CD4-positive, alpha-beta T cell (primary cell): ENCODE measurements at places on chromosomes 12 and 14. TPM values are rescaled to one million over a fixed set of nuclear protein-coding genes. Genes with fewer than 3 reads are reported as not detected.

Gene ERBB3
- total RNA-seq: 0.47 TPM

Gene AQP2
- not detected for total RNA-seq

Gene CIROP
- not detected for total RNA-seq

Gene NAA30
- 27.7 TPM for total RNA-seq

Gene ADAM21
- not detected for total RNA-seq

Gene KRT77
- 0.11 TPM for total RNA-seq

Gene NEMP1
- total RNA-seq: 9.9 TPM

Gene STK38L
- 18.3 TPM for total RNA-seq

Gene SPTB
- 0.03 TPM for total RNA-seq

Gene CCDC197
- not detected for total RNA-seq

Gene TMPRSS12
- total RNA-seq: not detected

Gene NTF3
- not detected for total RNA-seq

DNA sequence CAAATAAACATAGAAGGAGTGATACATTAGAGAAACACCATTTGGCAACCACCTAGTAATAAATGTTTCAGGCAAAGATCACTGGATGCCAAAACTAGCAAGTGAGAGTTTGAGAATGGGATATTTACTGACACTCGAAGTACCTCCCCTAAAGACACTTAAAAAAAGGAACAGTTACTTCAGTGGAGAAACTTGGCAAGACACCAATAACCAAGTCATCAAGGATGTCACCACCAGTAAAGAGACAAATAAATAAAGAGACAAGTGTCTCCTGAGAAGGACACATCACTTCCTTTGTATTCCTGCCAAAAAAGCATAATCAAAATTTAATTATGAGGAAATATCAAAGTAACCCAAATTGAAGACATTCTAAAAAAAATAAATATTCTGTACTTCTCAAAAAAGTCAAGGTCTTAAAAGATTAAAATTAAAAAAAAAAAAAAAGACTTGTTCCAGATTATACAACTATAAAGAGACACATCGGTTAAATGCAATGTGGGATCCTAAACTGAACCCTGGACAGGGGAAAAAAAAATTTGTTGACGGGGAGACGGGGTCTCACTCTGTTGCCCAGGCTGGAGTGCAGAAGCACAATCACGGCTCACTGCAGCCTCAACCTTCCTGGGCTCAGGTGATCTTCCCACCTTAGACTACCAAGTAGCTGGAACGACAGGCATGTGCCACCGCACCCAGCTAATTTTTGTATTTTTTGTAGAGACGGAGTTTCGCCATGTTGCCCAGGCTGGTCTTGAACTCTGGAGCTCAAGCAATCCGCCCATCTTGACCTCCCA lies 26.4 kb downstream of the TM7SF3 start:
- DNase-seq: no peak

DNA sequence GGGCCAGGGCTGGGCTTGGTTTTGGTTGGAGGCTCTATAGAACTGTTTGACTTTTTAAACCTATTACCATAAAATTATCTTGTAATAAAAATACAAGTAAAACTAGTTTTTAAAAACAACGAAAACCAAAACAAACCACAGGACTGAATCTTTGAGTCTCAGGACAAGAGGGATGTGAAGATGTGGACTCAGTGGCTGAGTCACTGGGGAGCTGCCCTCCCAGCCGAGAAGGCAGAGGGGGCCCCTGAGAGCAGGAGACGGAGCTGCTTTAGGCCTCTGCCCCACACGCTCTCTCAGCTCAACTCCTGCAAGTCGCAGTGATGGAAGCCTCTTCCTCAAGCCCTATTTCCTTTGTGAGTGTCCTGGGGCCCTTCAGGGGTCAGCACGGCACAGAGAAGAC lies 59.0 kb downstream of the CDC42BPB start:
- DNase-seq: no peak

DNA sequence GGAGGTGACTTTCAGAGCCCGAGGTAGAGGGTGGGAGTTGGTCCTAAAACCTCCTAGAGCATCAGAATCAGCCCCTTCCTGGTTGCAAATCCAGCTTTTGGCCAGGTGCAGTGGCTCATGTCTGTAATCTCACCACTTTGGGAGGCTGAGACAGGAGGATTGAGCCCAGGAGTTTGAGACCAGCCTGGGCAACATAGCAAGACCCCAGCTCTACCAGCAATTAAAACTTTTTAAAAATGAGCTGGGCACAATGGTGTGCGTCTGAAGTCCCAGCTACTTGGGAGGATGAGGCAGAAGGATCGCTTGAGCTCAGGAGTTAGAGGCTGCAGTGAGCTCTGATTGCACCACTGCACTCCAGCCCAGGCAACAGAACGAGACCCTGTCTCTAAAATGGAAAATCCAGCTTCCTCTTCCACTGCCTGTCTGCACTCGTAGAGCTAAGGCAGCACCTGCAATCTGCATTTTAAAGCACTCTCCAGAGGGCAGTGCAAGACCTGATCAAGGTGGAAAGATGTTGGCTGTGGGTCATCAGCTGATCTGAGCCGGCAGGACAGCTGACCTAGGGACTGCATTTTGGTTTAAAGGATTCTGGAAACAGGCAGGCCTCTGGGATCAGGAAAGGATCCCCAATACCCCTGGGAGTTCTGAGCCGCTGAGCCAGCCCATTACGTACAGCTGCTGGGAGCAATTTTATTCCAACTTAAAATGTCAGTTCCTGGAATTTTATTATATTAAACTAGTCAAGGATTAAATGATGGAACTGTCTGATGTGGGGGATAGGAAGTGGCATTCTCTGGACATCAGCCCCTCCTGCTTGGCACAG lies 1.8 kb upstream of the TESC start:
- no peak for DNase-seq

- no peak for DNase-seq
Observed at GRCh38 chr12:109680264-109681005, 33.2 kb upstream of the FAM222A start.

GRCh38 chr12:74539765-74540526 lies 2.3 kb downstream of the ATXN7L3B start:
- DNase-seq: peak; percentile 1

DNA sequence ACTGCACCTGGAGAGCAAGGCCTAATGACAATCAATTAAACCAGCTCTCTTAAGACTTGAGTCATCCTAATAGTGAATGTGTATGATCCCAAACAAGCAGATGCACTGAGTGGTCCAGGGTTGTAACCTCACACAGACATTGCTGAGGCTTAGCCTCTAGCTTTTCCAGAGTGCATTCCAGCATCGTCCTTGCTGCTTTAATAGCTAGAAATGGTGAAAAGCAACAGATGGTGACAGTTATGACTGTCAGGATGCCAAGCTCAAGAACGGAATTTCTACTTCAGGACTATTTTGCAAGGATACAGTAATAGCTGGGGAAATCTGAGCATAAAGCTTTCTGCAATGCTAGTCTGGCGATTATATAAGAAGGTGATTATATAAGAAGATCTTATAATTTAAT lies 34.6 kb downstream of the PTPRR start:
- no peak for DNase-seq

DNA sequence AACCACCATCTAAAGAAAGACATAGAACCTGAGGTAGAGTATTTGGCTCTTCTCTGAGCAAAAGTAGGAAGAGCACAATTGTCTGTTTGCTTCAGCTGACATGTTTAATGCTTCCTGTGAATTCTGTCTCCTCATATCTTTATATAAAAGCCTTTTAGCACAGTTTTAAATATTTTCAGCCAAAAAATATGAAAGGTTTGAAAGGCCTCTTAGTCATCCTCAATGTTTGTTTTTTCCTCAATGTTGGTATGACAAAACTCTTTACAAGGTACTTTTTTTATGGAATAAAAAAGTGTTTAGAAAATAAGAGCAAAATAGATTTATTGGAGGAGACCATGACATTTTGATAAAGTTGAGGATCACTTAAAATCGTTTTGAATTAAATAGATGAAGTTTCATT lies 360.9 kb downstream of the NAV3 start:
- DNase-seq: no peak

DNA sequence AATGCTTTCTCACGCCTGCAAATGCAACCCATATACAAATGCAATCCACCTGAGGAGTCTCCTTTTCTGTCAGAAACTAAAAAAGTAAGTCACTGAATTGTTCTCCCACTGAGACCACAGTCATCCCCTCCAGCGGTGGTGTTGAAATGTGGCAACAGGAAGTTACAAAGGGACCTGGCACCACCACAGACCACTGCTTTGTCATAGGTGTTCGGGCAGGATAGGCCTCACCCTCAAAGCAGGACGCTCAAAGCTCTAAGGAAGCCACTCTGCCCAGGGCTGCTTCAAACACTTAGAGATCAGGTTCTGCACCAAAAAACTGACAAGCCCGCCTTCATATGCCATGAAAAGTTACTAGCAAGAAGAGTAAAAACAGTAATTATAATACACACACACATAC lies 11.3 kb downstream of the PHLDA1 start:
- DNase-seq: peak; percentile 75

DNA sequence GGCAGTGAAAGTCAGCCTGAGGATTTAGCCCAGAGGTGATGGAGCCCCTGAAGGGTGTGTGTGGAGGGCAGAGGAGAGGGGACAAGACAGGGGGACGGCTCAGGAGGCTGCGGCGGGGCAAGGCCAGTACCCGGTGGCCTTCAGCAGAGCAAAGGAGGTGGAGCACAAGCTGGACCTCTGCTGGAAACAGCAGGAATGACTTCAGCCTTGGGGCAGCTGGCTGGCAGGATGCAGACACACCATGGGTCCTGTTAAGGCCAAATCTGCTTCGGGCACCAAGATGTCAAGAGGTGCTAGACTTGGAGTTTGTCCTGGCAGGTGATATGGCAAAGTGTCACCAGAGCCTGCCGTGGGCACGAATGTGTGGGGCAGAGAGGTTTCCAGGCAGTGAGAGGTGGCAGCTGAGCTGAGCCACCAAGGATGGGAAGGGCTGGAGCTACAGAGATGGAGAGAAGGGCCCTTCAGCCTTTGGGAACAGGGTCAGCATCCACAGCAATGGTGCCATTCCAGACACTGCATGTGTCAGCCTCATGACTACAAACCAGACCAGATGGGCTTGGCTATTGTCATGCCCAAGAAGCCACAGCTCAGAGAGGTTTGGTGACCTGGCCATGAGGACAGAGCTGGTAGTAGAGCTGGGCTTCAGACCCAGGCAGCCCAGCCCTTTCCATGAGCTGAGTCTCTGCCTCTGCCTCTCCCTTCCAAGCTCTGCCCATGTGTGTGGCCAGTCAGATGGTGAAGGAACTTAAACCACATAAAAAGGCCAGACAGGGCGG lies 91.9 kb downstream of the LGMN start:
- no peak for DNase-seq

DNA sequence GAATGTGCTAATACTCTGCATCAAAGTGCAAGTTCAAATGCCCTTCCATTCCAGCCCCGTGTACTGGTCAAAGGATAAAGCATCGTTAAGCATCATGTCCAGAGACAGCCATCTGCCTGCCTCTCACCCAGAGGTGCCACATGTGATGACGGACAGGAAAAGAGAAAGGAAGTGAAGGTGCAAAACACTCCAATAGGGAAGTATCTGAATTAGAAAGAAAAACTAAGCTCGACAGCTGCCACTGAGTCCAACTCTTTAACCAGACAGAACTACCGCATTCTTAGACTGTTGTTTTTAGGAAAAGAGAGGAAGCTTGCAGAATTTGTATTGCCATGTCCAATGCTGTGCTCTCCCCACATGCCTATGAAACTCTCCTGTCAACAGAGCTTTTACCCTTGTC lies 465.0 kb upstream of the SOX5 start:
- no peak for DNase-seq

DNA sequence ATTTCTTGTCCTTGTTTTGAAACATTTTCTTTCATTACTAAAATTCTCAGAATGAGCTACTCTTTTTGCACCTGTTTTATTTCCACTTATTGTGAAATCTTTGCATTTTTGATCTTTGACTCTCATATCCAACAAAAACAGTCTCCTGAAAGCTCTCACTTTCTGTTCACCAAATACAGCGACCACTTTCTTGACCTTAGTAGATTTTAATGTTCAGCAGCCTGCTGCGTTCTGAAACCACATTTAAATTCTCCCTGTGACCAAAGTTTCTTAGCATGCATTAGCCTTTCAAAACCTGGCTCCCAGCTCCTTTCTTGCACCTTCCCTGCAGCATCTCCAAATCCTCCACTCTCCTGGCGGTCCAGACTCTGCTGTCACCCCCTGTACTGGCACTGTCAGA lies 404.4 kb upstream of the PDE3A start:
- no peak for DNase-seq

GRCh38 chr12:39224971-39225370 lies 217.9 kb downstream of the KIF21A start:
- no peak for DNase-seq

DNA sequence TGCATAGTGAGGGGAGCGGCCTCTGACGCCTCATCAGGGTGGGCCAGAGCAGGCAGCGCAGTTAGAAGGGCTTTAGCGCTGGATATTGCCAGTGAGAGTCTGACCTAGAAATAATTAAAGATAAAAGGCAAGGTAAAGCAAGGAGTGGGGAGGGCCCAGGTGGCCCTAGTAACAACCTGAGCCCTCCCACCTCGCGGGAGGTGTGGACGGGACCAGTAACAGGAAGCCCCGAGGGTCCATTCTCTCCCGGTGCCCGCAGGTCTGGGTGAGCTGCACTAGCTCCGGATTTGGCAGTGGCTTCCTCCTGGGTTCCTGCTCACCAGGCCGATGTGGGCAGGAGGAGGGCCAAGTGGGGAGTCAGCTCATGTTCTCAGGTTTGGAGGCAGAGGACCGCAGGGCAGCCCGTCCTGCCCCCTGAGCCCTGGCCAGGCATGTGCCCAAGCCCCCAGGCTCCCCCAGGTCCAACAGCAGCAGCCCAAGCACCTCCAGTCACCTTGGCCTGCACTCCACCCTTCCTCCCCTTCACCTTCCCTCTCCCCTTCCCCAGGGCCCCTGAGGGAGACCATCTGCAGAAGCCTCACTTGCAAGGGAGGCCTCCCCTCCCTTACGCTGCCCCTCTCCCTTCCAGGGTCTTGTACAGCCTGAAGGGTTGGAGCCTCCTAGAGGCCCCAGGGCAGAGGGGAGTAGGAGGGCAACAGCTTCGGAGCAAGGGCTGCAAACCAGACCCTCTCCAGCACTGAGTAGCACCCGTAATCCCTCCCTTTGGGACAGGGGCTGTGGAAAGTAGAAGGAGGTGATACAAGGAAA lies 144.3 kb upstream of the FKBP4 start:
- DNase-seq: no peak

DNA sequence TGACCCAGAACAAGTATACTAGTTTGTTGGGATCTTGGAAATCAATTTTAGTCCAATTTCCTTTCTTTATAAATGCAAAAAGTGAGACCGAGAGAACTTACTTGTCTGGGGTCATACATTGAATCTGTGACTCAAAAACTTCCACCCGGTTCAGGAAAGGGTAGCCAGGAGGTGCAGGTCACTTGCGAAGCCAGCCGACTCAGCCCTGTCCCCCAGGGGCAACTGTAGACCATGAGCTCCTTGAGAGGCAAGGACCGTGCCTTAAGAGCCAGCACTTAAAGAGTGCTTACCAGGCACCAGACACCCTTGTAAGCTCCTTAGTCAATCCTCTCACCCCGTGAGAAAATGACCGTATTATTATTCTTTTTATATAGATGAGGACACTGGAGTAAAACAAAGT lies 505 bp upstream of the BCDIN3D start:
- DNase-seq: no peak

- no peak for DNase-seq
Observed at GRCh38 chr12:20443792-20444191, 75.5 kb downstream of the PDE3A start.
